CD8-positive, alpha-beta memory T cell (primary cell): ENCODE measurements at places on chromosomes 7 and 10. TPM values are rescaled to one million over a fixed set of nuclear protein-coding genes. Genes with fewer than 3 reads are reported as not detected.

The TMEM196 gene
- total RNA-seq, result not detected

DNA sequence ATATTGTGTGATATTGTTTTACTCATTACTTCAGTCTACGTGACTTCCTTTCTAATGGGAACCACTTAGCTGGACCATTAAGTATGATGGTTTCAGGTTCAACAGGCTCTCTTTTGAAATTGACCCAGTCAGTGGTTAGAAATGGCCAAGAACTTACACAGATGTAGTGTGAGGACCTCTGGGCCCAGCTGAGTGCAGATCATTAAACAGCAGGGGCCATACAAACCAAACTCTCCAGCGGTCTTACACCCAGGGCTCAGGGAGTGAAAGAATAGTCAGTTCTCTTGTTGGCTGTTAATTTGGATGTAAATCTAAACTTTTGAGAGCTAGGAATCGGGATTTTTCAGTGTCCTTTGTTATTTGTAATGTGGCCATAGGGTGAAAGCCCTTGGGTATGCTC is 107.3 kb downstream of the CELF2 start:
- no peak for DNase-seq

GRCh38 chr10:24324651-24325050 is 115.7 kb downstream of the KIAA1217 start:
- no peak for DNase-seq

GRCh38 chr7:28328822-28329660 is 83.3 kb upstream of the CREB5 start:
- no peak for DNase-seq

- DNase-seq, result no peak
These were observed 102.9 kb upstream of the CCDC6 start for GRCh38 chr10:60009276-60009675.

GRCh38 chr7:107292591-107292990 is 123.8 kb downstream of the HBP1 start:
- no peak for DNase-seq

DNA sequence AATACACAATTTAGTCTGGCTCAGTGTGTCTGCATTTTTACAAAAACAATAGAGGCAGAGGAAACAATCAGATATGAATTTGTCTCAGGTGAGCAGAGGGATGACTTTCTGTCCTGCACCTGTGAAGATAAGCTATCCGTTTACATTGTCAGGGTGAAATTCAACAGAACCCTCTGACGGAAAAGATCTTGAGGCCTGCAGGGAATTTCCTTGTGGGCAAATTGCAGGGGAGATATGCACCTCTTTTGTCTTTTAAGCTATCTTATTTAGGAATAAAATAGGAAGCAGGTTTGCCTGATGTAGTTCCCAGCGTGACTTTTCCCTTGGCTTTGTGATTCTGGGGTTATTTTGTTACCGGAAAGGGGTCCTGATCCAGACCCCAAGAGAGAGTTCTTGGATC is 325.1 kb downstream of the GALNT17 start:
- DNase-seq, result no peak

The RARRES2 gene
- not detected for total RNA-seq

GRCh38 chr7:123748171-123748733 is 551 bp downstream of the WASL start:
- peak; percentile 47 for DNase-seq
